Activated effector memory CD4-positive, alpha-beta T cell treated with anti-CD3 and anti-CD28 coated beads, Interleukin-2, amount 50 U/mL, for 16 hours (primary cell): ENCODE measurements at places on chromosomes 2 and 18.

- no peak for DNase-seq
Measured at GRCh38 chr2:620004-620403, 57.2 kb downstream of the TMEM18 start.

GRCh38 chr2:100784681-100785080, 35.3 kb upstream of the NPAS2 start:
- no peak for DNase-seq

GRCh38 chr2:98253461-98254070, 92.7 kb upstream of the CNGA3 start:
- no peak for DNase-seq

- no peak for DNase-seq
Measured at GRCh38 chr2:199444749-199445148, 13.0 kb downstream of the SATB2 start.

GRCh38 chr2:163943403-163944346, 207.9 kb upstream of the FIGN start:
- DNase-seq: no peak

- DNase-seq: no peak
Measured at GRCh38 chr18:57640749-57641148, 19.1 kb upstream of the NARS1 start.

DNA sequence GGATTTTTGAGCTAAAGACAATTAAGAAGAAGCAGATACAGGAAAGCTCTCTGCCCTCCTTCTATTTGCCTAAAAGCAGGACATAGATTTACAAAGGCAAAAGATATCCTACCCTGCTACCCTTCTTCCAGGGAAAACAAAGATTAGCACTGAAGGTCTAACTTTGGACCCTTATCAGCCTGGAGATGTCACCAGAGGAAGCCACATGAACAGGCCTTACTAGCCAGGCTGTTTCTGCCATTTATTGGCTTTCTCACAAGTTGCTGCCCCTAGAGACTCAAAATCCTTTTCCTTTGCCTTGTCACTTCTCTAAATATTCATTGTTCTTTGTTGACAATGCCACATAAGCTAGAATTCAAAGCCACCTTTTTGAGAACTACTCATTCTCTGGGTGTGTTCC, 147.3 kb downstream of the B3GNT2 start:
- DNase-seq: no peak

GRCh38 chr2:200199005-200199404, 107.5 kb upstream of the SPATS2L start:
- no peak for DNase-seq

- DNase-seq: no peak
Measured at GRCh38 chr2:59920961-59921360, 632.5 kb downstream of the BCL11A start.

DNA sequence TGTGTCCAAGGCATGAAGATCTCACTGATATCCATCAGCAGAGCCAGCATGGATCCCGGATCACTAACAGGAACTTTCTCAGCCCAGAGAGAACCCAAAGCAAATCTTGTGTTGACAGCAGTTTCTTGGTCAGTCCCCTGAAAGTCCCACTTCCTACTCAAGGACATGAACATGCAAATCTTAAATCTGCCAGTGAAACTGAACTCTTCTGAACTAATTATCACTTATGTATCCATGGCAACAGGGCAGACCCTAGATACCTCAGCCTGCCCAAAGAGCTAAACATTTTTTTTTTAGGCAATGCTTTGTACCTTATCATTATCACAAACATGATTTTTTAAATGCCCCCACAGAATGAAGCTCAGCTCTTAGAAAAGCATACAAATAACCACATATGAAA, 127.8 kb upstream of the DDX18 start:
- no peak for DNase-seq

GRCh38 chr18:22109535-22109934, 59.9 kb upstream of the GATA6 start:
- DNase-seq: no peak

DNA sequence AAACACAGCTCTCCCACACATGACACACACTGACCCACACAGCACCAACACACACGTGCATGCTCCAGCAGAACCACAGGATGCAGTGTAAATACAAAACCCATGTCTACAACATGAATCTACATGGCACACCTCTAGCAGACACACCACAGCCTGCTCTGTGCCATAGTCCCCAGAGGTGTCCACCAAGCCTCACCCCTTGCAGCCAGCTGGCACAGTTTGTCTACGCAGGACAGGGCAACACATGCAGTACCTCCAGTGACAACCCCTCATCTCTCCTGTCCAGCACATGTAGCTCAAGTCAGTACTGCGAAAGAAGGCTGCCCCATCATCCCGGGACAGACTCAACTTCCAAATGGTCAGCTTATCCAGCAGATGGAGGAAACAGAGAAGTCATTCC, 18.9 kb downstream of the CELF4 start:
- DNase-seq: no peak

DNA sequence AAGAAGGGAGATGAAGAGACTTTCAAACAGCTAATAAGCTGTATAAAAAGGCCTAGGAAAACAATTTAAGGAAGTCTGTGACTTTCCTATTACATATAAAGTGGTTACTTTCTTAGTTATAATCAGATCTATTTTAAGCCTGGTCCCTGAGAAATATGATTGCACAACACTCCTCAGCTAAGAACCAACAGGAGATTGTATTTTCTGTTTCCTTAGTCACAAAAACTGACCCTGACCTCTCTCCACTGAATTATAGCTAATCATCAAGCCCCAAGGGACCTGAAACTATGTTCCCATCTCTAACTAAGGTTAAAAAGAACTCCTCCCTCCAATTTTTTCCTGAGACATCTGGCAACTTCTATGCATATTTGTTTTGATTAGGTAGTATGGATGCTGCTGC, 106.9 kb downstream of the ROCK1 start:
- no peak for DNase-seq

DNA sequence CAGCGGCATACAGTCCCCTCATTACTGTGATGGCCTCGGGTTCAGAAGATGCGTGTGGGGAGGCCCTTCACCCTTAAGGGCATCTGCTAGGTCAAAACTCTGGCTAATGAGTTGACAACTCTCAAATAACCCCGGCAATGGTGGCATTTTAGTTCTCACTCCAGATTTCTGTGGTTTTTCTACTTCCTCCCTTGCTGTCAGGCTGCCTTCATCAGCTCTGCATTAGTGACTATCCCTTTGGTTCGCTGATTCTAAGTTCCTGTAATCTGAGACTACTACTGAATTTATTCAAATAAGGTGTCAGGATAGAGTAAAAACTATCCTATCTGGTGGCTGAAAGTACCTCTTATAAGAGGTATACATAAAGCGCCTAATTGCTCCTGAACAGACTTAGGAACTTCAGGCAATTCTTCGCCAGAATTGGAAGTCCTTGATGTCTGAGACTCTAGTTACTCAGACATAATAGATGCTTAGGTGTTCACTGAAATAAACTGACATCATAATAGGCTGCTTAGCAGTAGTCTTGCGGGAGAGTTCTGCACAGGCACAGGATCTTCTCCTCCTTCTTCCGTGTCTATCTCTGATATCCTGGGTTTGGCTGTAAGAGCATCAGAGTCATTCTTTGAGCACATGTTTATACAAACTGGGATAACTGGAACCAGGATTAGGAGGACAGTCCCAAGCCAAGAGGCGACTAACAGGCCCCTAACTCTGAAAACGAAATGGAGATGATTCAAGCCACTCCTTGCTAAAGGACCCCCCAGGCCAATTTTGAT, 194.5 kb downstream of the DNER start:
- no peak for DNase-seq

- no peak for DNase-seq
Measured at GRCh38 chr2:16625201-16625729, 40.4 kb downstream of the CYRIA start.

GRCh38 chr18:36511791-36512352, 214.4 kb downstream of the FHOD3 start:
- DNase-seq: no peak

GRCh38 chr2:20946468-20946867, 97.4 kb downstream of the APOB start:
- no peak for DNase-seq

DNA sequence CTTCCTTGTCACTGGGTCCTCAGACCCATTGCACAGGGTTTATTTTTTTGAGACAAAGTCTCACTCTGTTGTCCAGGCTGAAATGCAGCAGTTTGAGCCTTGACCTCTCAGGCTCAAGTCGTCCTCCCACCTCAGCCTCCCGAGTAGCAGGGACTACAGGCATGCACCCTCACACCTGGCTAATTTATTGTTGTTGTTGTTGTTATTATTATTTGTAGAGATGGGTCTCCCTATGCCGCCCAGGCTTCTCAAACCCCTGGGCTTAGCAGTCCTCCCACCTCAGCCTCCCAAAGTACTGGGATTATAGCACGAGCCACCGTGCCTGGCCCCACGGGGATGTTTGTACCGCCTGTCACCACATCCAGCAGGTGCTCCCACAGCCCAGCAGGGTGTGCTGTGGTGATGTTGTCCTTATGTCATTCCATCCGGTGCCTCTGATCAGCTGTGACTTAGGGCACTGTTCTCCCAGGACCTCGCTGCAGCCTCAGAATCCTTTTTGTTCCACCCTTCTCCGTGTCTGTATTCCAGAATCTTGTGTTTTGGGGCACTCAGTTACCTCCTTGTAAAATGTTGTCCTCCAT, 182.3 kb downstream of the INO80D start:
- no peak for DNase-seq
